ENCODE measurements at places on chromosomes 16 and 17. TPM values are rescaled to one million over a fixed set of nuclear protein-coding genes. Genes with fewer than 3 reads are reported as not detected.

The CMTM2 gene
- polyA plus RNA-seq, result not detected

The FBXO39 gene
- polyA plus RNA-seq, result 0.37 TPM

The SNAI3 gene
- polyA plus RNA-seq, result 2.3 TPM

The KRT33B gene
- not detected for polyA plus RNA-seq

The RBL2 gene
- polyA plus RNA-seq, result 18.7 TPM

The KRT26 gene
- polyA plus RNA-seq, result not detected

The SLFN12L gene
- 0.73 TPM for polyA plus RNA-seq

The RND2 gene
- 0.14 TPM for polyA plus RNA-seq

The TAT gene
- not detected for polyA plus RNA-seq

The CA5A gene
- polyA plus RNA-seq, result not detected

The BCL6B gene
- 9.5 TPM for polyA plus RNA-seq
